ENCODE measurements at places on chromosomes 6 and 20. TPM values are rescaled to one million over a fixed set of nuclear protein-coding genes. Genes with fewer than 3 reads are reported as not detected.

DNA sequence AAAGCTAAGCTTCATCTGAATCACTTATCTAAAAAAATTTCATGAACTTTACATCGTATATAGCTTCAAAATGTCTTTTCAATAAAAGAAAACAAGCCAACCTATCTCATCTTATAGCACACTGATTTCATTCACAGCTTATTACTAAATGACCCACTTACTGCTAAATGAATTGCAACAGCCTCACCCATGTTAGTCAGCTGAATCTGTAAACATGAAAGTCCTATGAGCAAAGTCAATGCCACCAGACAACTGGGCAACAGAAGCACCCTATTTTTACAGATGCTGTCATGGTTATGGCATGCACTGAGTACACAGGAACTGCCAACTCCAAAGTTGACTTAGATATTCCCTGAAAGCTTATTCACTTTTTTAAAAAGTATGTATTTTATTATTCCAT lies 41.2 kb upstream of the DST start:
- no peak for DNase-seq

DNA sequence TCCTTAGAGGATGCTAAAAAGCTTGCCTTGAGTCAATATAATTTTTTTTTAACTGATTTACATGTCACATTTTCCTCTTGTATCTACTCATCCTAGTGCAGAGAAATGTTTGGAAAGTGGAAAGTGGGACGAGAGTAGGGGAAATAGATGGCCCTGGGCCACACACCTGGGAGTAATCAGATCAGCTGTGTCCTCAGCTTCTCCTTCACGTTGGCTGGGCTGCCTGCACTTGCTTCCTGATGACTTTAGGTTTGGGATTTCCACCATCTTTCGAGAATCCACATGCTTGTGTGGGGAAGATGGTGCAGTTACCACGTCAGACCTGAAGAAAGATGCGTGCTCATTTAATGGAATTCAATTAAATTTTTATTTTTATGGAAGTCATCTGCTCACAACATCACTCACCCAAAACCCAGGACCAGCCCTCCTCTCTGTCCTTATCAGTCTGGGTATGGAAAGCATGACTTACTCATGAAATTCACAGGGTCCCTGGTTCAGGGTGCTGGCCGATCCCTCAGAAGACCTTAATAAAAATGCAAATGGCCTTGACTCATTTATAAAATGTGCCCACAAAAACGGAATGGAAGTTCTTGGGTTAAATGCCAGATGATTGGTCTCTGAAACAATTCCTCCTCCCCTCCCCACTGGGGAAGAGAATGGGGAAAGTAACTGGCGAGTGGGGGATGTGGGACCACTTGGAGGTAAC lies 74.5 kb upstream of the TIAM2 start:
- DNase-seq = no peak

- DNase-seq = no peak
These were observed 790.1 kb downstream of the TENT5A start for GRCh38 chr6:80962382-80962781.

- no peak for DNase-seq
These were observed 66.4 kb downstream of the AFDN start for GRCh38 chr6:167892835-167893815.

GRCh38 chr6:127963495-127963894 lies 62.6 kb upstream of the THEMIS start:
- DNase-seq = no peak

DNA sequence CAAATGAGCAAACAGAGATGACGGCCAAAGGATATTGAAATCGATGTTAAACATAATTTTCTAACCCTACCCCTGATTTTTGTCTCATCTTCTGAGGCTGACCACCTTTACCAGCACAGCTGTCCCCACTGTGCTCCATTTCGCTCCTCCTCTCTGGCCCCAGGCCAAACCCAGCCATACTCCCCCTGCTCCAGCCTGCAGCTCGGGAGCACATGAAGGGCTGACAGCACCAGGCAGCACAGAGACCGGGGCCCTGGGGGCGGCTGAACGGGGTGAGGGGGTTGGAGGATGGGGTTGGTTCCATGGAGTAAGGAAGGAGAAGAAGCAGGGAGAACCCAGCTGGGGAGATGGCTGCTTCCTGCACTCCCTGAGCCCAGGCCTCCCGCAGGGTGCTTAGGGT lies 3.2 kb upstream of the NCR2 start:
- no peak for DNase-seq

DNA sequence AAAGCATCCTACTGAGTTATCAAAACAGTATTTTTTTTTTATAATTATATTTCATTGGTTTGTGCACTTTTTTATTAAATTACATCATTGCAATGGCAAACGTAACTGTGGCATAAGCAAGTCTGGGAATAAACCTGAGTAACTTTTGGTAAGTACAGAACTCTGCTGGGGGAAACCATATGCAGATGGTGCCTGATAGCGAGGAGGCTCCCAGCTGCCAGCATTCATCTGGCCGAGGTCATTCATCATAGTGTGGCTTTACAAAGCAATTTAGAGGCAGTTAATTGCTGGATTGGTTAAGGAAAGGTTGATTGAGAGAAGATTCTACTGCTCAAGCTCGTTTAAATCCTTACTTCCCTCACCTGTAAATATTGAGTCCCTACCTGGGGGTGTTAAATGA lies 52.6 kb downstream of the HECA start:
- no peak for DNase-seq

DNA sequence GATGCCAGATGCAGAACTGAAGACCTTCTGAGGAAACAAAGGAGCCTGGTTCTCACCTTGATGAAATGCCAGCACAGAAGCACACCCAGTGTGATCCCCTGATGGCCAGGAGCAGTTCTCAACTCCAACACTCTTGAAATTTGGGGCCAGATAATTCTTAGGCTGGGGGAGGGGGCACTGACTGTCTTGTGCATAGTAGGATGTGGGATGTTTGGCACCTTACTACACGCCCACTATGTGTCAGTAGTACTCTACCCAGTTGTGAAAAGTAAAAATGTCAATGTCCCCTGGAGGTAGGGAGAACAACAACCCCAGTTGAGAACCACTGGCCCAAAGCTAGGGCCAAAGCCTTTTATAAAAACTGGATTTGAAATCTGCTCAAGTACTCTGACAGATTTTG lies 398.3 kb upstream of the ARID1B start:
- no peak for DNase-seq

GRCh38 chr20:63061051-63061770 lies 54.4 kb upstream of the BHLHE23 start:
- no peak for DNase-seq

DNA sequence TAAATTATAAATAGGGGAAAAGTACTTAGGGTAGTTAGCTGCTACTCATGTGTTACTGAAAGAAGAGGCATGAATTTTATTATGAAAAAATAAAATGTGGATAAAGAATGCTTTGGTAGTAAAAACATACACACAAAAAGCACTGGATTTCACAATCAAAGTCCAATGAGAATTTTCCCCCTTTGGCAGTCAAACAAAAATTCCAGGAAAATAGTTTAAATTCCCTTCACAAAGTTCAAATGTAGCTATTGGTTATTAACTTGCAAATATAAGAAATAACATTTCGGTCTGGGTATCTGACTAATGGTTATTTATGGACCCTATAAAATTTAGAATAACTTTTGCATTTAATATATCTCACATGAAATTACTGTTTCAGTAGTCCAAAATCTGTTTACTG lies 210.4 kb downstream of the FOXC1 start:
- no peak for DNase-seq

DNA sequence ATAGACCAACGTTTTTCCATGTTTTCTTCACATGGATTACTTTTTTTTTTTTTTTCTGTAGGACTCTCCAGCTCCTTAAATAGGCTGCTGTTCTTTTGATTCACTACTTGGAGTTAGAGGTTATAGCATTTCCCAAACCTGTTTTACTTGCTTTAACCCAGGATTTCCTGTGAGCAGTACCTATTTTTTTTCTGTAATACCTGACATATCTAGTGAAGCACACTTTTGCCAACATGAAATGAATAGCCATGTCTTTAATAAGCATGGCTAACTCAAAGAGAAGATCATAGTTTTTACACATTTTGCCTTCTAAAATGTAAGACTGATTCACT lies 137.0 kb downstream of the FOXA2 start:
- no peak for DNase-seq

DNA sequence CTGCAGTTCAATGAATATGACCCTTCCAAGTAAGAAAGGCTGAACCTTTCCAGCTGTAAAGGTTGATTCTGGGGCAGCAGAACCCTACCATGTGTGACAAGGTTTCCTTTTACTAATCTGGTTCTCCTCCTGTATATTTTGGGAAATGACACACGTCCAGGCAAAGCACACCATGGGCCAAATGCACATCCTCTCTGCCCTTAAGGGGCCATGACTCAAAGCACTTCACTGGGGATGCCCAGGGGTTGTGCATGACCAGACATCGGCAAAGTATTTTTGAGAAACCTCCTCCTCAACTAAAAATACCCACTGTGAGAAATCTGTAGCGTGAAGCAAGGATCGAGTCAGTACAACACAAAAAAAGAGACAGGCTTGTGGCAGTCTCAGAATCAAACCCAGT lies 174.7 kb downstream of the BACH2 start:
- DNase-seq = no peak

DNA sequence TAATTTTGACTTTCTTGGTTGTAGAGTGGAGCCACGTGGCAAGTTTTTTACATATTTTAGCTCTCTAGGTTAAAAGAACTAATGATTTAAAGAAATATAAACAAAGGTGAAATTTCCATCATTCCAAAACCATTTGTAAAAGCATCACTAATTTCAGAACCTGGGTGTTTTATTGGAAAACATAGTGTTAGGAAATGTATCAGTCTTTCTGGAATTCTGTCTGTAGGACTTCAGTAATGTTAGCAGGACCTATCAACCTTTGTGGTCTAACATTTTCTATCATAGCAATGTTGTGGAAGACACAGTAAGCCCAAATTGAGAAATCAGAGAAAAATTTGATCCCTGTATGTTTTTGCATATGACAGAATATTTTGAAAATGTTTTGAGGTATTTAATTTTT lies 28.3 kb downstream of the L3MBTL3 start:
- DNase-seq = no peak

DNA sequence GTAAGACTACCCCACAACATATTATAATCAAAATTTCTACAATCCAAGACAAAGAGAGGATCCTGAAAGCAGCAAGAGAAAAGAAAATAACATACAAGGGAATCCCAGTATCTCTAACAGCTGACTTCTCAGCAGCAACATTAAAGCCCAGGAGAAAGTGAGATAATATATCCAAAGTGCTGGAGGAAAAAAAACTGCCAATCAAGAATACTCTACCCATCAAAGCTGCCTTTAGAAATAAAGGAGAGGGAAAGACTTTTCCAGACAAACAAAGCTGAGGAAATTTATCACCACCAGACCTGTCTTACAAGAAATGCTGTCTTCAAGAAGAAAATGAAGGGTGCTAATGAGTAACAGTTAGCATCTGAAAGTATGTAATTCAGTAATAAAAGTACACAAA lies 43.3 kb upstream of the IRAK1BP1 start:
- no peak for DNase-seq

DNA sequence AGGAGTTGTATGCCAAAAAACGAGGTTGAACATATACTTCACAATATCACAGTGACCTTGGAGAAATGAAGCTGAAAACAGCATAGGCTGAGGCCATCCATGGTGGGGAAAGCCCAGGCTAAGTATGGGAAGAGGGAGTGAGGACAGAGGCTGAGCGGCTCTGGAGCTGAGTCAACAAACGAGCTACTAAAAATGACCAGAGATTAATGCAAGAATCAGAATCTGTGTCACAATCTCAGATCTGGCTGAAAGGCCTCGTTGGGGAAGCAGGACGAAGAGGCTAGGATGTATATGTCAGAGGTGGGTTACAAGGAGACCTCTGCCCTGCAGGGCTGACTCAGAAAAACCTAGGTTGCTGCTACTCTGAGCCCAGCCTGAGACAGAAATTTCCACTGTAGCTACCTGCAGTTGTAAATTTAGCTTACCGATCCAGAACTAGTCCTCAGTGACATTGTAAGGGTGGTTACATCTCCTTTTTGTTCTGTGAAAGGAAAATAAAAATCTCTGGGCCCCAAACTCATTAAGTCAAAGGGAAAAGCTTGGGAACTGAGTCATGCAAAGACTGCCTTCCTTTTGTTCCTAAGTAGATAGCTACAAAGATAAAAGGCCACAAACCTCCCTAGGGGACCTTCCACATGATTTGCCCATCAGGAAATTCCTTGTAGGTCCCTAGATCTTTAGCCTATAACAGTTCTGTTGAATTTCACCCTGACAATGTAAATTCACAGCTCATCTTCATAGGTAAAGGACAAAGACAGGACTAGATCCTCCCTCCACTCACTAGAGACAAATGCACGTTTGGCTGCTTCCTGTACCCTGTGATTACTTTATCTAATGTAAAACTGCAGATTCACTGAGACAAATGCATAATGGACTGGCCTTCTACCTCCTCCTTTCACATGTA lies 8.5 kb upstream of the TUBB2A start:
- DNase-seq = no peak

DNA sequence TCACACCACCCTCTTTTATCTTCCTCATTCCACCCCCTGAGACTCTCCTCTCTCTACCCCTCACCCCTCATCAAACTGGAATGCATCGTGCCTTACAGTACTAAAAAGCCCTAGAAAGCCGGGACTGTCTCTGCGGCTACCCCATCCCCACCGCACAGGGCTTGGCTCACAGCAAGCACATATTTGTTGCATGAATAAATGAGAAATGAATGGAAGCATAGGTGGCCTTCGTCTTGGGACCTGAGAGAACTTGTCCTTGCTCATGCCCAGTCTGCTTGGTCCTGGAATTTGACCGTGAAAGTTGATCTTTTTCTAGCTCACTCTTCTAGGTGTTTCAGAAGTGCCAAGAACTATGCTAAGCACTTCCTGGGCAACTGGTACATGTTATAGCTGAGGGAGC lies 53.3 kb downstream of the APCDD1L start:
- no peak for DNase-seq

GRCh38 chr6:81694207-81694606 lies 58.3 kb downstream of the TENT5A start:
- DNase-seq = no peak

GRCh38 chr6:136886091-136886490 lies 36.0 kb upstream of the SLC35D3 start:
- DNase-seq = no peak

DNA sequence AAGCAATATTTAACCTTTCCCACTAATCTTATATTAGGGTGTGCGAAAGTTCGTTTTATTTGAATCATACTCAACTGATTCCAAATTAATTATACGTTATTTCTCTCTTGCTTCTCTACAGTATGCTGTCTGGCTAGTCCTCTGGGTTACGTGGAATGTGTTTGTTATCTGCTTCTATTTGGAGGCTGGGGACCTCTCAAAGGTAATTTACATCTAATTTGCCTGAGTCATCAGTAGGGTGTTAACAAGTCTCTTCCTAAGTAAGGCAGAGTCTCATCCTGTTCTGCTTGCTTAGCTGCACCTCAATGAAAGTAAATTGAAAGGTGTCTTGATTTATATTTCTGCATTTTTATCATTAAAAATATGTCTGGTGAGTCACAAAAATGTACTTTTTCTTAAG lies 551.5 kb downstream of the NKAIN2 start:
- DNase-seq = no peak

DNA sequence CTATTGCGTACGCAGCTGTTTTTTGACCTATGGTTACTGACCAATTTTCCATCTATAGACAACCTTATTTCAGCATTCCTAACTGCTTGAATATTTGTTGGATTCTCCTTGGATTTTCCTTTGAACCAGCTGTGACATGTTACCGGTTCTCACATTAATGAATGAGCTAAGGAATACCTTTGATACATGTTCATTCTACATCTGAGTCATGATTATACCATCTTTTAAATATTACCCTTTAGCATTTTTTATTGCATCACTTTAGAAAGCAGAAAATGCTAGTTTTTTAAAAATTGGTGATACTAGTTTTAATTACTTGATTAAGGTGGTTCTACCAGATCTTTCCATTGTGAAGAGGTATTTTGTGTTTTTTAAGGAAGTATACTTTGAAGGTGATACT lies 1.9 kb upstream of the IGF2R start:
- DNase-seq = no peak

RIPOR2 gene
- total RNA-seq = 48.4 TPM

MMS22L gene
- 15.8 TPM for total RNA-seq

All from thymus (tissue), 14 donors.